ENCODE measurements at places on chromosomes 5 and 9. TPM values are rescaled to one million over a fixed set of nuclear protein-coding genes. Genes with fewer than 3 reads are reported as not detected.

Gene SPINK4
- not detected for total RNA-seq

Gene TTC39B
- 17.2 TPM for total RNA-seq

DNA sequence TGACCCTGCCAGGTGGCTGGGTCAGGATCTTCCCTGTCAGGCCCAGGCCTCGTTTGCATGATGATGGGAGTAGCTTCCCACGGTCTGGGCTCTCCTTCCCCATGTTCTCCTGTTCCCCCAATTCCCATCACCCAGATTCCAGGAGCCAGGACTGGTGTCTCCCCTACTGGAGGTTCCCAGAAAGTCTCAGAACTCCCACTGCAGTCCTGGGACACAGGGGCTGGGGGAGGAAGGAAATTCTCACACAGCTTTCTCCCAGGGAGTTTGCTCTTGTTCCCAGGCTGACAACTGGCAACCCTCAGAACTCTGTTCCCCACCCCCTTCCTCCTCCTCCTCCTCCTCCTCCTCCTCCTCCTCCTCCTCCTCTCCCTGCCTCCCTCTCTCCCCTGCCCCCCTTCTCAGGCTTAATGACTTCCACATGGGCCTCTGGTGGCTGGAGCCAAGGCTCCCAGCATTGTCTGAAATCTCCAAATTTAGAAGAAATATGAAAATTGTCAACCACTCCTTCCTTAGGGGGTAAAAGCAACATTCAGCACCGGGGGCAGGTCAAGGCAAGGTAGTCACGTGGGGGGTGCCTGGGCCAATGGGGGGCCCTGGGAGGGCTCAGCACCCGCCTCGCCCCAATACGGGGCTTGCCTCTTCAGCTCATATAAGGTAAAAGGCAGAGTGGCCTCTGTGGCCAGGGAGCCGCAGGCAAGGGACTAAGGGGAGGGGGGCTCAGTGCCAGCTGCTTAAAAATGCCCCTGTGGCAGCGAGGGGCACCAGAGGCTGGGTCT lies 27.3 kb upstream of the IL17B start:
- no peak for DNase-seq

Gene SLC45A2
- not detected for total RNA-seq

Gene IFNB1
- 0.81 TPM for total RNA-seq

Gene CDC25C
- 20.2 TPM for total RNA-seq

DNA sequence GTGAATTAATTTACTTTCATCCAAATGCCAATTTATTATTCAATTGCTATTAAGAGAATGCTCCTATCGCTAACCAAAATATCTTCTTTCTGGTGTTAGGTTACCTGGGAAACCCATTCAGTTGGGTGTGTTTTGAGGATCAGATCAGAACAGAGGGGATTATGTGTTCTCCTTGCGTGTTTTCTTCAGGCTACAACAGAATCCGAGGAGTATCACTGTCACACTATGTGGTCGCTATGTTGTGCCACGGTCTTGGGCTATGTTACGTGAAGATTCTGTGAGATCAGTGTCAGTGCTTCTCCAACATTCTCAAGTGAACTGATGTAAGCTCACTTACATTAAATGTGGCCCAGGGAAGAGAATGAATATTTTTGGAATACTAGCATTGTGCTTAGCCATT lies 39.0 kb downstream of the ADCY2 start:
- DNase-seq: no peak

DNA sequence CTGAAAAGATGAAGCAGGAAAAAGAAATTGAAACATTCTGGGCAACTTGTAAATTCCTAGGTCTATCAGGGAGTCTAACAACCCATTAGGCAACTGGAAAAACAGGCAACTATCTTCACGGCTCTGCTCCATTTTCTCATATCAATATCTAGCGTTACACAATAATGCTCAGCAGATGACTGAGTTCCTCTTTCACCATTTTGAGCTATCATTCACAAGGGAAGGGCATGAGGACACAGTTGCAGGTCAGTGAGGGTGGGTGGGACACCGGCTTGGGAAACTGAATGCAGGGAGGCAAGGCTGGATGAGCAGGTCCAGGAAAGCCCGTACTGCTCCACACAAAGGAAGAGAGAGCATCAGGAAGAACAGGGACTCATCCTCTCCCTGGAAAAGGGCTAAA lies 67.0 kb downstream of the FRMD3 start:
- no peak for DNase-seq

DNA sequence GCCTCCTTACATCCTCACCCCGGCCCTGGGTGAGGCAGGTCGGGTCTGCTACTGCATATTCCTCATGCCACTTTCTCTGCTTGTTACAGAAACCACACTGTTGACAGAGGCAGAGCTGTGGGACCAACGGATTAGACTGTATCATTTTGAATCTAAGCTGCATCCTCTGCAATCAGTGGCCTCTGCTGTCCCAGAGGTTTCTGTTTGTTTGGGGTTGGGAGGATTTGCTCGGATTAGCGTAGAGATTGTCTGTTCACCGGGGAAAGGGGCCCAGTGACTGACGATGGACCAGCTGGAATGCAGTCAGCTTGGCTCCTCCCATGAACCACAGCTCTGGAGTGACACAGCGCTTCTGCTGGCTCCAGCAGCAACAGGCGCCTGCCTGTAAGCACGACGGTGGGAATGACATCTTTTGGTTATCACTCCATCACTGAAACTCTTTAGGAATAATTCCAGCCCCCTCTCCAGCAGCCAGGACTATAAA lies 37.3 kb upstream of the ADRA1B start:
- peak; percentile 95 for DNase-seq

DNA sequence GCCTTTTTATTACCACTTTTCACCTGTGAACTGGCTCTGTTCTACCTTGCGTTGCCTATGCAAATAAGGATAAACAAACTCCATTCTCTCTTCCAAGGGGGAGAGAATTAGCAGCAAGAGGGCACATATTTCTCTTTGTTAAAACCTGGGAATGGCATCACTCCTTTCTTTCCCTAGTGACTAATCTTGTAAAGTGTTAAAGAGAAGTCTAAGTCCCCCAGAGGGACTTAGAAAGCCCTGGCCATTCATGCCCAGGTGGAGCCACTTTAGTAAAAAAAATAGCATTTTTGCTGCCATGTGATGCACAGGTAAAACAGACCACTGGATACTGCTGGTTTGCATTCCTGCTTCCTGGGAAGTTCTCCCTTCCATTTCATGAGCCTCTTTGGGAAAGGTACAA lies 148.4 kb downstream of the MAN2A1 start:
- no peak for DNase-seq

Gene MYOZ3
- 0.03 TPM for total RNA-seq

DNA sequence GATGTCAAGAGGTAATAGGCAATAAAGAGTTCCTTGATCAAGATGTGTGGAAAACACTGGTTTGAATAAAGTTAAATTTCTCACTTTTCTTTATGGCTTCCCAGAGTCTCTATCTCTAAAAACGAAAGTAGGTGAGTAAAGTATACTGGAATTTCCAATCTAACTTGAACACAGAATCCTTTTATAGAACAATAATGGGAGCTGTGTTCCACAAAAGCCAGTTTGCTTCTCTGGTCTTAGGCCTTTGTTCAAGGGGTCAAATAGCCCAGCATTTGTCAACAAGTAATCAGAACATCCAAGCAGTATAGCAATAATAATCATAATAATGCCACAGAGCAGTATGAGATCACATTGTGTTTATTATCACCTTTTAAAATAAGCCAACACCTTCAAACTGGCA lies 20.2 kb downstream of the ATP10B start:
- DNase-seq: no peak

Gene S100Z
- not detected for total RNA-seq
